ENCODE measurements at places on chromosomes 6 and 20.

GRCh38 chr6:122751326-122751725, 28.2 kb upstream of the FABP7 start:
- no peak for DNase-seq

- DNase-seq: peak; percentile 80
Measured at GRCh38 chr6:16690608-16691142, 70.6 kb downstream of the ATXN1 start.

DNA sequence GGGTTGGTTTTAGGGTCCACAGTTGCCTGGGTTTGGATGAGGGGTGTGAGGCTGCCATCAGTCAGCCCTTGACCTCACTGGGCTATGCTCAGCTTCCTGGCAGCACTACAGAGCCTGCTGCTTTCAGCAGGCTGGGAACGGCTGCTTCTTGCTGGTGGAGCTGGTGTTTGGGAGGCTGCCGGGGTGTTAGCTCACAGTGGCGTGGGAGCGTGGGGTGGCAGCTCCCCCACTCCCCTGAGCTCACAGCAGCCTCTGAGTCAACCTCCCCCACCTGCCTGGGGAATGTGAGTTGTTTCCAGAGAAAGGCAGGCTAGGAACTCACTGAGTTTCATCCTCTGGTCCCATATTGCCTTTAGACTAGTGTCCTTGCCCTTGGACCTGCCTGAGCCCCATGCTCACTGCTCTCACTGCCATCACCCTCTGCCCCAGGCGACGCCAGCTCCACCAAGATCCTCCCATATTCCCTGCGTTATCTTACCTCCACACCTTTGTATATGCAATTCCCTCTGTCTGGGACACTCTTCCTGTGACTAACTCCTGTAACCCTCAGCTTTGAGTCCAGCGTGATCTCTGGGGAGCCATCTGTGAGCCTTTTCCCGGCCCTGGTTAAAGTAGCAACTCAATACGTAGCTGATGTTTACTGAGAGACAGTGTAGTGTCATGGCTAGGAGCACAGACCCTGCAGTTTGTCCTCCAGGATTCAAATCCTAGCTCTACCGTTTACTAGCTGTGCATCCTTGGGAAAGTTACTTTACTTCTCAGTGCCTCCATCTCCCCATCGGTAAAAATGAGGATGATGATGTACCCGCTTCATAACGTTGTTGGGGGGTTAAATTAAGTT, 34.8 kb downstream of the PPP1R16B start:
- DNase-seq: peak; percentile 83

- no peak for DNase-seq
Measured at GRCh38 chr20:62059920-62060630, 5.6 kb downstream of the TAF4 start.

DNA sequence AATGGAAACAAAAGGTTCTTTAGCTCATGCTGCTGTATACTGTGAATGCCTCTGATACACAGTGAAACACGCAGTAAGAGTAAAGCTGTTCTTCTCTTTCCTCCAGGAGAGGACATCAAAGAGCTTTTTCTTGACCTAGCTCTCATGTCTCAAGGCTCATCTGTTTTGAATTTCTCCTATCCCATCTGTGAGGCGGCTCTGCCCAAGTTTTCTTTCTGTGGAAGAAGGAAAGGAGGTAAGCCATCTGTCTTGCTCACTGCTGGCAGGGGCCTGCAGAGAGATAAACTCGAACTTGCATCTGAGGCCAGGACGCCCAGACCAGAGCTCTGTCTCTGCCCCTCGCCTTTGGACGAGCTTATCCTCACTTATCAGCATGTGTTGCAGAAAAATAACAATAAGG, 37.7 kb downstream of the LY86 start:
- no peak for DNase-seq

DNA sequence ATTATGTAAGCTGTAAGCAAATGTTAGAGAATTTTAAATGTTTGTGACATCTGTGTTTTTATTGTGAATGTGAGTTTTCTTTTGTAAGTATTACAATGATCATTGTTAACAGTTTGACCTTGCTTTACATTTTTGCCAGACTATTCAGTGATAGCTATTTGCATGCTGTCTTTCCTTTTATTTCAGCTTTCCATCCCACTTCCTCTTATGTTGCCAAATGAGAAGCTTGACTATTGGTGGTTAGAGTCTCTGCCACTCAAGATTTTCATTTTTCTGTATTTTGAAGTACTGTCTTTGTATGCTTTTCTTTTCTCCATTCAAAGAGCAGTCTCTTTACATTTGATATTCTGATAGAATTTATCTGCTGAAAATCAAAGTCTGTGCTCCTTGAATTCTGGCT, 104.1 kb downstream of the PRIM2 start:
- DNase-seq: no peak

DNA sequence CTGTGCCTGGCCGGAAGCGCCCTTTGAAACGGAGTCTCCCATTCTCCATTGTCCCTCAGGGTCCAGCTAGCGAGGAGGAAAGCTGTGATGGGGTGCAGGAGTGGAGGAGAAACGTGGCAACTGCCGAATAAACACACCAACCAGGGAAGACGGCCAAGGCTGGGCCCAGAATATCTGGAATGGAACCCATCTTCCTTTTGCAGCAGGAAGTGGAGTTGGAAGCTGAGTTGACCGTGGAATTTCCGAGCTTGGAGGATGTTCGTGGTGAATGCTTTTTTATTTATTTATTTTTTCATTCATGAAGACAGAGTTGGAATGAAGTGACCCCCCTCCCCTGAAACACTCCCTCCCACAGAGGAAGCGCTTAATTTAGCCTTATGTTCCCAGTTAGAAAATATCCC, 105.6 kb upstream of the RNF24 start:
- DNase-seq: no peak

DNA sequence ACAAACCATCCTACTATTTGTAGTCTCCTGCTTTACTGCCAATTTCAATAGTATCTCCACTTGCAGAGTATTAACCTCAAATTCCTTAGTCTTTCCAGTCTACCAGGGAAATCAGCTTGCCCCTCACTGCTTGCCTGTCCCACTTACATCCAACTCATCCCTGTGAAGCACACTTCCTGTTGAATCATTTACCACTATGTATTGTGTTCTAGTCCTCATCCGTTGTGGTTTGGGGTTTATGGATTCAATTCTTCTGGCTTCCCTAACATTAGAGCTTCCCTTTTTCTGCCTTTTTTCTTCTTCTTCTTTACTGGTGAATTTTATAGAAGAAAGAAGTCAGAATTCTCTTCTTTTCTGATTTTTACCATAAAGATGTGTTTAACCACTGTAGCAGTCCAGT, 5.1 kb upstream of the TXLNB start:
- DNase-seq: no peak

- DNase-seq: no peak
Measured at GRCh38 chr6:82182756-82183155, 64.8 kb downstream of the IBTK start.

GRCh38 chr6:133396233-133396983, 155.3 kb downstream of the EYA4 start:
- DNase-seq: no peak

DNA sequence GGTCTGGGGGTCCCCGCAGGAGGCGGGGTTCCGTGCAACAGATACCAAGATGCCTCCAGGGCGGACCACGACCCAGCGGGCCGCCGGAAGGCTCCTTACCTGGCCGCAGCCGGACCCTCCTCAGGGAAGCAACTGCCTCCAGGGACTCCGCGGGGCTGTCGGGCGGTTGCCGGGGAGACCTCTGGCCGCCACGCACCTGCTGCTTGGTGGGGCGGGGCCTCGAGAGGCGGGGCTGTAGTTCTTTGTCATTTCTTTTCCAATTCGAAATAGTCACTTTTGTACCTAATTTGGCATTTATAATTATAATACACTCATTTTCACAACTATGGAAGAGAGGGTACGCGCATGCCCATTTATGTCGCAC, 647 bp downstream of the AK9 start:
- DNase-seq: peak; percentile 88

GRCh38 chr6:46850792-46851191, 57.6 kb downstream of the MEP1A start:
- DNase-seq: no peak

DNA sequence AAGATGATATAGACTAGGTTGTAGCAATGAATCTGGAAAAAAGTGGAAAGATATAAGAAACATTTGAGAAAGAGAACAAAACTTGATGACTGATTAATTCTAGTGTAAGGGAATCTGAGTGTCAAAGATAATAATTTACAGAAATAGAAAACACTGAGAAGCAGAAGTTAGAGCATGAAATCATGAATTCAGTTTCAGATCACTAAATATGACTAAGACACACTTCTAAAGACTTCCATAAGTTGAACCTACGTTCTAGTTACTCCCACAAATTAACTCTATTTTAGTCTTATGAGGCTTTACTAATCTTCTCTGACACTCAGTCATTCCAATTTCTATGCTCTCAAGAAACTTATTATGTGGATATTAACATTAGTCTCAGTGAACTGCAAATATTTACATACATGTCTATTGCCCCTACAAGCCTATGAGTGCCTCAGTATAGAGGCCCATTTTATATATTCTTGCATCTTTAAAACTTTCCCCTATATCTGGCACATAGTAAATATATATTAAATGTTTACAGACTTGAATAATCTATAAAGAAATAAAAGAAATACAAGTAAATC, 30.4 kb downstream of the IBTK start:
- DNase-seq: no peak

GRCh38 chr6:14138701-14139215, 21.2 kb downstream of the CD83 start:
- DNase-seq: no peak

DNA sequence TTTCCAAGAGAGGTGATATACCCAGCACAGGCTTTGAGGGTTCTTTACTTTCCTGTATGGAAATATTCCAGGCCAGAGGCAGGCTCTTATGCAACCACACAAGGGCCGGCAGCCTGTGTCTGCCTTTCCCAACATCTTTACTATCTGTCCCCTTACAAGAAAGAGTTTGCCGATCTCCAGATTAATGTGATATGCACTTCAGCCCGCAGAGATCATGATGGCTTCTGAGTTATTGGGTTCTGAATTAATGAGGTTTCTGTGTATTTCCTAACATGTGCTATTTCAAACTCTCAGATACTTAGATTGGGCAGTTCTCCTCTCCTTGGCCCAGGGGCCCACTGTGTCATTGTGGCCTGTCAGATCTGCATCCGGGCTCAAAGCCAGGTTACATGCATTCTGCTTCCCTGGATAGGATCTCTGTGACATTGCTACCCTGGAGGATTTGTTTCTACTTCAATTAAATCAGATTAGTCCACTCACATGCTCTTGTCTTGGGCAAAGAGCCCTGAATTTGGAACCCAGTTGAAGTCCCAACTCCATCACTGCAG, 56.6 kb downstream of the TGM2 start:
- no peak for DNase-seq

GRCh38 chr20:13396022-13396421, 174.9 kb downstream of the ISM1 start:
- DNase-seq: no peak

Data from activated effector memory CD4-positive, alpha-beta T cell treated with anti-CD3 and anti-CD28 coated beads, Interleukin-2, amount 50 U/mL, for 16 hours (primary cell).